HFFc6 (cell line): ENCODE measurements at places on chromosomes 6 and 20. TPM values are rescaled to one million over a fixed set of nuclear protein-coding genes. Genes with fewer than 3 reads are reported as not detected.
A peak's percentile ranks its signal among the peaks of the same experiment; 100 is the strongest.

GRCh38 chr6:144149894-144150709, at the start of gene STX11:
Gene STX11, plus strand, starts transcription at chr6:144150517. Its CDS starts 36,111 bp downstream, at chr6:144186628.
- DNase-seq = peak; percentile 1

GRCh38 chr6:67639161-67639560, 995.9 kb upstream of the ADGRB3 start:
- no peak for DNase-seq

FAM209B gene
- total RNA-seq = 0.31 TPM in 2 of 3 replicates, not detected in the other

TRAPPC3L gene
- total RNA-seq = 0.15 to 0.31 TPM in 2 of 3 replicates, not detected in the other

GRCh38 chr6:9044426-9044825, 609.1 kb upstream of the SLC35B3 start:
- DNase-seq = no peak

HCK gene
- not detected in 2 replicates for total RNA-seq

DNA sequence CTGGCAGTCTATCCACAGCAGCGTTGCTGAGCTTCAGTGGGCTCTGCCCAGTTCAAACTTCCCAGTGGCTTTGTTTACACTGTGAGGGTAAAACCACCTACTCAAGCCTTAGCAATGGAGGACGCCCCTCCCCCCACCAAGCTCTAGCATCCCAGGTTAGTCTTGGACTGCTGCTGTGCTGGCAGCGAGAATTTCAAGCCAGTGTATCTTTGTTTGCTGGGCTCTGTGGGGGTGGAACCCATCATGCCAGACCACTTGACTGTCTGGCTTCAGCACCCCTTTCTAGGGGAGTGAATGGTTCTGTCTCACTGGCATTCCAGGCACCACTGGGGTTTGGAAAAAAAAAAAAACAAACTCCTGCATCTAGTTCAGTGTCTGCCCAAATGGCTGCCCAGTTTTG, 249.7 kb upstream of the SYNCRIP start:
- no peak for DNase-seq

DNA sequence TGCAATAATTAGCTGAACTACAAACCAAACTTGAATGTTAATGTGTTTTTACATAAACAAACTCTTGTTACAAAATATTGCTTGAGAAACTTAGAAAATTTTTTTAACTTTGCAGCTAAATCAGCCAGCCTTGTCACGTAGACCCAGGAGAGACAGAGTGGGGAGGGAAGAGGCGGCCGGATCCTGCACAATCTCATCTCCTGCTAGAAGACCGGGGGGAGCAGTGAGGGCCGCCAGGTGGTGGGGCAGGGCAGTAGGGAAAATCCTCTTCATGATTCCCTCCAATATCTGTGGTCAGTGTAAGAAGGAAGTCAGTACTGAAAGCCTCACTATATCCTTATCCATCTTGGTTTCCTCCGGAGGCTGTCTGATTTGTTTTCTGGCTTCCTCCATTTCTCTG, 193.3 kb downstream of the PACRG start:
- DNase-seq = no peak

- no peak for DNase-seq
Measured at GRCh38 chr6:144935181-144935580, 650.0 kb downstream of the UTRN start.

GRCh38 chr6:4403828-4404227, 268.5 kb upstream of the ECI2 start:
- DNase-seq = no peak

GRCh38 chr6:106866875-106867658, 107.5 kb downstream of the CD24 start:
- DNase-seq = no peak

PTGIS gene
- not detected in 3 replicates for total RNA-seq

AVP gene
- not detected in 3 replicates for total RNA-seq

C20orf141 gene
- total RNA-seq = not detected in 3 replicates

- DNase-seq = no peak
Measured at GRCh38 chr20:23146181-23146580, 60.1 kb upstream of the CD93 start.

GRCh38 chr20:63402860-63403220, 41.7 kb upstream of the CHRNA4 start:
- DNase-seq = no peak

- peak; percentile 68 for DNase-seq
Measured at GRCh38 chr6:29992807-29993206, 50.5 kb downstream of the HLA-A start.

DEFB119 gene
- total RNA-seq = not detected in 3 replicates

GRCh38 chr6:13412639-13413465, 74.5 kb downstream of the GFOD1 start:
- DNase-seq = no peak

GRCh38 chr6:53469163-53469562, 75.7 kb downstream of the GCLC start:
- DNase-seq = no peak

- no peak for DNase-seq
Measured at GRCh38 chr6:42257063-42257462, 39.4 kb upstream of the MRPS10 start.

DNA sequence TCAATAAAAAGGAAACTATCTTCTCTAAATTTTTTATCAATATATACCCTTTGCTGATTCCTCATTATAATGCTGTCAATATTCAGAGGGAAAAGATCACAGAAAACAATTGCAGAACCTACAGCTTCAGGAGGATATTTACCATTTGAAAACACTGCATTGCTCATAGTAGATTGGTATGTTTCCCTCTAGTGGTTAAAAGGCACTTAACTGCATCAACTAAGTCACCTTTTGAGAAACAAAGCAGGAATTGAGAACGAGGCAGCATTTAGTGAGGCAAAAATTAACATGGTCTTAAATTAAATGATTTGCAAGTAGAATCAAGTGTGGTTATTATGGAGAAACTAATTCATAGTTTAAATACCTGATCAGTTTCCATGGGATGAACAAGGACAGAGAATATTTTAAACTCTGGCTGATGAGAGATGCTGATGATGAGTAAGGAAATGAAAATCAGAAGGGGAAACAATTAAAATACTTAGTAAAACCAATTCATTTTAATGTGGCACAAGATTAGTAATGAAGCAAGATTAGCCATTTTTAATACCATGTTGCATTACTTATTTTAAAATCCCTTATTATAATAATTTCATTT, 642.1 kb downstream of the EPHA7 start:
- no peak for DNase-seq

OTOR gene
- not detected in 3 replicates for total RNA-seq

DNA sequence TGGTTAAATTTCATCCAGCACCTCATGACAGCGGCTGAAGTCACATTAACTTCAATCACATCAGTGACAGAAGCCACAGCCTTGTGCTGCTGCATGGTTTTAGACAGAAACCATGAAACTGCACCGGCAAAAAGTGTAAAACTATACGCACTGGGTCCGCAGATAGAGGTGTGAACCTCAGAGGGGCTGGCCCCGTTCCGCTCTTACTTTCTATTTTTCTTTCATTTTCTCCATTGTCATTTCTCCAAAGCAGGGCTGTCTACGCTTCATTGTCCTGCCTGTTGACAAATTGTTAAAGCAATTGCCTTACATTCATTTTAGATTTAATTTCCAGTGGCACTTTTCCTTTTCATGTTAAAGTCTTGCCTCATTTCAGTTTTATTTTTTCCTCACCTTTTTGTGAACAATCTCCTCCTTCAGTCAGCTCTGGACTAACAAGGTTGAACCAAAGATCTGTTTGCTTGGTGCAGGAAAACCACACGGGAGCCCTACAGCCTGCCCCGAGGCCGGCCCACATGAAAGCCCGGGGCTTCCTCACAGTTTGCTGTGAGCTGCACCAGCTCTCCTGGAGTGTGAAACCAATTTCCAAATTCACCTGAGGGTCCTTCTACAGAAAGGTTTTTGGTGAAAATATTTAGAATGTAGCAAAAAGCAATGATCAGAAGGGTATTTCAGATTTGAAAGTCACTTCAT, 63.7 kb downstream of the PRR18 start:
- DNase-seq = no peak

DNA sequence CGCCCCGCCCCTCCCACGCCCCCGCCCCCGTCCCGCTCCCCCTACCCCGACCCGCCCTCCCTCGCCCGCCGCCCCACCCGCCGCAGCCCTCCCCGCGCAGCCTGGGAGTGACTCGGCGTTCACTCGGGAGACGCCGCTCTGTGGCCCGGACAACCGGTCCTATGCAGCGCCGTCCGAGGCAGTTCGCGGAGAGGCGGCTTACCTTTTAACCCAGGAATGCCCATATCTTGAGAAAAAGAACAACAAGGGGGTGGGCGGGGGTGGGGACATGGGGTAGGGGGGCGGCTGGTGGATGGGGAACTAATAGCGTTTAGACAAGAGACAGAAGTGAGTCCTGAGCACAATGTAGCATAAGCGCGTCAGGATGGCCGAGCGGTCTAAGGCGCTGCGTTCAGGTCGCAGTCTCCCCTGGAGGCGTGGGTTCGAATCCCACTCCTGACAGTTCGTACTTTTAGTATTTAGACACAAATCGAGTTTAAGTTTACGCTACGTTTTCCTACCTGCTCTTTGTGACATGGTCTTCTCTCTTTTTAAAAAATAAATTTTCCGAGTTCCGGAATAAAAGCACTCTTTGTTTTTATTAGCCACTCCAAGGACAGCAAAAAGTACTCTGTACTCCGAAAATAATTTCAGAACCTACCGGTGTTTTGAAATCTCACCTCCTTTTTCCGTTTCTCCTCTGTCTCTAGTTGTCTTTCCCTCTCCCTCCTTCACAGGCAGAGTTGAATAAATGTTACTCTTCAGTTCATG, 17.1 kb upstream of the HMGN4 start:
- peak; percentile 82 for DNase-seq

DNA sequence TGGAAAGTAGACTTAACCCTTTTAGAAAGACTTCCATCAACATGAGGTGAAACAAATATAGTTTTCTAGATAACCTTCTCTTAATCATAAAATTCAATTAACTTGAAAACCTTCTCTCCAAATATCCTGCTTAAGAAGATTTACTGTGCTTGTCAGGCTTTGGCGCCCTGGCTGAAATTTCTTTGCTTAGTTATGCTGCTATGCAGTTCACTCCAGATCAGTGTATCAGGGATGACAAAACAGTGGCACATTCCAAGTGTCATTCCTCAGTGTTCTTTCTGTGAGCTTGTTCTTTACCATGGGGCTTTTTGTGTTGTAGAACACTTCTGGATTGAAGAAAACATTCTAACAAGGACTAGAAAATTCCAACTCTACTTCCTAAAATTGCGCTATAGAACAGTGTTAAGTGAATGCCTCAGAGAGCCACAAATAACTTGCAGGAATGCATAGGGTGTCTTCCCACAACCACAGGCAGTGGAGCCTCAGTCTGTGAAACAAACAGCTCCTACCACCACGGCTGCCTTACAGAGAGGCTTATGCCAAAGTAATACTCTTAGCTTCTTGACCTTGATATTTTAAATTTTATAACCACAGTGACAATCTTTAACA, 443.6 kb downstream of the CDC5L start:
- peak; percentile 4 for DNase-seq

DNA sequence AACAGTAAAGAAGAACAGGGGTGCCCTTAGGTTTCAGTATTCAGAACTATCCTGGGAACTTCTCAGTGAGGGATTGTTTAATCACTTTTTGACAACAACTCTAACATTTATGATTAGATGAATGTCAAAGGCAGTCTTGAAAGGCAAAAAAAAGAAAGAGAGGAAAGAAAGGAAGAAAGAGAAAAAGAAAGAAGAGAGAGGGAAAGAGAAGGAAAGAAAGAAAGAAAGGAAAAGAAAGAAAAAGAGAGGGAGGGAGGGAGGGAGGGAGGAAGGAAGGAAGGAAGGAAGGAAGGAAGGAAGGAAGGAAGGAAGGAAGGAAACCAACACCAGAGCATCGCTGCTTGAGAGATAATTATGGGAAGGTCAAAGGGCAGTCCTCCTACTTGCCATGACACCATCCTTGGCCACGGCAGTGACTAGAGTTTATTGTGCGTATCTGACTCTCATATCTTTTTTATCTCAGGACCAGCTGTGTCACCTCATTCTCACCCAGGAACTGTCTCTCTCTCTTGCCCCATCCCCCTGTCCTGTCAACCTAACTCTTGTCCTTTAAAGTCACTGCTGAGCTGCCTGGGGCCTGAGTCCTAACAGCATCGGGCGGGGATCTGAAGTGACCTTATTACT, 96.8 kb upstream of the ATXN1 start:
- no peak for DNase-seq

DNA sequence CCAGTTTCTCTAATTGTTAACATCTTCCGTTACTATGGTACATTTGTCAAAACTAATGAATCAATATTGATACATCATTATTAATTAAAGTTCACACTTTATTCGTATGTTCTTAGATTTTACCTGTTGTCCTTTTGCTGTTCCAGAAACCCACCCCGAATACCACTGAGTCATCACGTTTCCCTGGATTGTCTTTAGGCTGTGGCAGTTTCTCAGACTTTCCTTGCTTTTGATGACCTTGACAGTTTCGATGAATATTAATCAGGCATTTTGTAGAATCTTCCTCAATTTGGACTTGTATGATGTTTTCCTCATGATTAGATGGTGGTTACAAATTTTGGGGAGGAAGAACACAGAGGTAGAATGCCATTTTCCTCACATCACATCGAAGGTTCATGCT, 39.1 kb upstream of the AIG1 start:
- DNase-seq = no peak

DNA sequence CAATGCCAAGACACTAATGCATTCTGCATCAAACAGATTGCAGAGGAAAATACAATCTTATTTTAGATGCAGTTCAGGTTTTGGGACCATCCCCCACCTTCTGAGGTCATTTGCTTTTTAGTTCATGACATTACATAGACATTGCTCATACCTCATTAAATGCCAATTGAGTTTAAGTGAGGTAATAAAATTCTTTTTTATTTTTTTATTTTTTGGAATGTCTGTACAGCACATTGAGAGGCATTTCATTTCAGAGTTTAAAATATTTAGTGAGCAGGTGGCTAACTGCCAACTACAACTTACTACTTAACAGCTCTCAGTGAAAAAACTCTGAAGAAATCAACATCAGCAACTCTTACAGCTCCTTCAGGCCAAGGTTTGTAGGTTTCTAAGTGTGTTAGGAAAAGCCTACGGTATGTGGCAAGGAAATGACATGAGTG, 482.2 kb upstream of the RNF217 start:
- DNase-seq = no peak

KCNQ5 gene
- 19.9 to 35.5 TPM (median 24.5 TPM) in 3 replicates for total RNA-seq

GRCh38 chr6:114785235-114786127, 442.7 kb upstream of the HS3ST5 start:
- DNase-seq = no peak

- DNase-seq = no peak
Measured at GRCh38 chr6:22825210-22825609, 255.8 kb downstream of the HDGFL1 start.
